ENCODE measurements at places on chromosomes 4 and X.

DNA sequence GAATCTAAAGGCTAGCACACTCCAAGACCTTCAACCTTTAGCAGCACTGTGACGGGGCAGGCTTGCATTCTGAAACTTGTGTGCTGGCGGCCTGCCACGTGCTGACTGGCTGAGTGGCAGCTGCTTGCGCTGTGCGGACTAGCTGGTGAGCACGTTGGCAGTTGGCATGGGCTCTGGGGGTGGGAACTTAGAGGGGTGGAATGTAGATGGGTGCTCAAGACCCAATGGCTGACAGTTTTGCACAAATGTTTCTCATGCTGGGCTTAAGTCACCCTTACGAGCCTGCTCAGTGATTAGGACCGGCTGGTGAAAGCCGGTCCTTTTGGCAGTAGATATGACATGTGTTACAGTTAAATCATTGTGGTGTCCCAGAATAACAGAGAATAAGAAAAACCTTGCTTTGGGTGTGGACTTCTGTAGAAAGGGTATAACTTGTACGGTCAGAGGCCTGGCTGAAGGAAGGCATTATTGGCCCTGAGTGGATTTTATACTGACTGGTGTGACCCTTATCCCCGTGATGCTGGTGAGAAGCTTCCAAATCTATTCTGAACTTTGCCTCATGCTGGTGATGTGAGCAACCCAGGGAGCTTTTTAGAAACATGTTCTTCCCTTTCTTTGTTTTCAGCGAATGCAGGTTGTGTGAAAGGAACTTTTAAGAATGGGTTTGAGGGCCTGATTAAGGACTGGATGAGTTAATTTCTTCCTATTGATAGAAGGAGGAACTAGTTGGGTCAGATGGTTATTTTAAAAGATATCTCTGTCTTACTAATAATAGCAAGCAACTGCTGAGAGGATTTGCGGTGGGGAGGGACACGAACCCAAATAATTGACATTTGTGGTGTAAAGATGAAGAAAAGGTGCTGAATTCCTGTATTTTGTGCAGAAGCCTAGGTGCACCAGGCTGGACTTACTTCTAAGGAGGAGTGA lies 107.4 kb upstream of the SLC4A4 start:
- DNase-seq: no peak

- DNase-seq: no peak
Observed at GRCh38 chrX:47232197-47232802, 509 bp upstream of the USP11 start.

GRCh38 chr4:137707102-137707620 lies 174.9 kb upstream of the PCDH18 start:
- no peak for DNase-seq

DNA sequence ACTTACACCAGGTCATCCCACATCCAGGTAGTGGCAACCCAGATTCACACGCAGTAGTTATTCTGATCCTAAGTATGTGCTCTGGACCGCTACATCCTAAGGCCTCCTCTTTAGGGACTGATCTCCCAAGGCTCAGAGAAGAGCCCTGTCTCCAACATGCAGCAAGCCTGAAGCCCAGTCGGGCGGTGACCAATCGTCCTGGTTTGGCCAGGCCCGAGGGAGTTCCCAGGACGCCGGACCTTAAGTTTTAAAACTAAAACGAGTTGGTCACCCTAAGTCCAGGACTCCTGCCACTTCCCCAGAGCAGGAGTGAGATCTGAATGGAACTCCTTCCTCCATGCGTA lies 385 bp downstream of the LYAR start:
- DNase-seq: no peak

GRCh38 chr4:100981447-100982204 lies 365.7 kb downstream of the PPP3CA start:
- DNase-seq: no peak

DNA sequence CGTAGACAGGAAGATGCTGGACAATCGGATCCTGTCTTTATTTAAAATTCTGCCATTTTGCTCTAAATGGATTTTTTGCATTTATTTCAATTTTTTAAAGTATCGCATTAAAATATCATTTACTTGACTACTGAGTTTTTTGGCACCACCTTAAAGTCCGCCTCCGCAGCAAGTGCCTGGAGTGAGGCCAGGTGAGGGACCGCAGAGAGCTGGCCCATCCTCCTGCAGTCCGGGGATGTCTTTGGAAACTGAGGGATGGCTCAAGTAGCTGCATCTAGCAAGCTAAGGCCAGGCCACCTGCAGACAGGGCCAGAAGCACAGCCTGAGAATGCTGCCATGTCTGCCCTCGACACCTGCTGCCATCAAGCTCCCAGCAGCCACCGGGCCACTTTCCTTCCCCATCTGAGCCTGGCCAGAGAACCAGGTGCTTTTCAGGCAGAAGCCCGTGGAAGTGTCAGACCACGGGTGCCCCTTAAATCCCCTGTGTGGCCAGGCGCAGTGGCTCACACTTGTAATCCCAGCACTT lies 69.6 kb downstream of the ABLIM2 start:
- DNase-seq: no peak

GRCh38 chr4:3445111-3445820 lies 3.5 kb downstream of the HGFAC start:
- DNase-seq: no peak

DNA sequence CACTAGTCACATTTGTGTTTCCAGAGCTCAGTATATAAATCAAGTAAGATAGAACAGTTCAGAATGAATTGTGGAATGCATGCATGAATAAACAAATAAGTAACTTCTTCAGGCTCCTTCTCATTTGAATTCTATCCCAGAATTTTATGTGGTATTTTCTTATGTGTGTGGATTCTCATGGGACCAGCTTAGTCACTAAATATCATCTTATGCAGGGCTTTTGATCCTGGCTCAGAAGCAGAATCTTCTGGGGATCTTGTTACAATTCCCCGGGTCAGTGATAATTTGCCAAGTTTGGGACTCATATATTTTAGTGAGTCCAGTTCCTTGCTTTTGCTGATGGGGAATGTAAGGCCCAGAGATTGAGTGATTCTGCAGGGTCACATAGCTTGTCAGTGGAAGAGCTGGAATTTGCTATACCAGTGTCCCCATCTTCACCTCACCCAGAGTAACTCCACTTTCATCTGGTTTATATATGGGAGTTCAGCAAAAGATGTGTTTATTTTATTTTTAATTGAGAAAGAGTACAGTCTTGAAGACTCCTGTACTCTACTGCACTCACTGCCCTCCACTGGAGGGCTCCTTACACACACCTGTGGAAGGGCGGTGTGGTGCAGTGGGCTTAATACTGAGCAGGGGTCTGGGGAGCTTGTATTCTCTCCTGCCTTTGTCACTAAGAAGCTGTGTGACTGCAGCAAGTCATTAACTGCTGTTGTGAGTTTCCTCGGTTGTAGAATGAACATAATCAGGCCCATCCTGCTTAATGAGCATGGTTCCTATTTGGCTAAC lies 198.2 kb upstream of the CXorf66 start:
- no peak for DNase-seq

- no peak for DNase-seq
Observed at GRCh38 chr4:122453384-122453995, 3.0 kb downstream of the IL2 start.

GRCh38 chr4:182453830-182454229 lies 210.6 kb downstream of the TENM3 start:
- no peak for DNase-seq

DNA sequence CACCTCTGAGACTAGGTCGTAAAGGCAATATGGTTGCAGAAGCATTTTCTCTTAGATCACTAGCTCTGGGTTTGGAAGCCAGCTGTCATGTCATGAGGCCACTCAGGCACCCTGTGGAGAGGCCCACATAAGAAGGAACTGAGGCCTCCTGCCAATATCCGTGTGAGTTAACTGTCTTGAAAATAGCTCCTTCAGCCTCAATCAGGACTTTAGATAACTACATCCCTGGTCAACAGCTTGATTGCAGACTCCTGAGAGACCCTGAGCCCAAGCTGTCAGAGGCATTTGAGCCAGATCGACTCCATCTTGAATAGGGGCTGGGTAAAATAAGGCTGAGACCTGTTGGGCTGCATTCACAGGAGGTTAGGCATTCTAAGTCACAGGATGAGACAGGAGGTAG lies 15.1 kb upstream of the REPS2 start:
- no peak for DNase-seq

DNA sequence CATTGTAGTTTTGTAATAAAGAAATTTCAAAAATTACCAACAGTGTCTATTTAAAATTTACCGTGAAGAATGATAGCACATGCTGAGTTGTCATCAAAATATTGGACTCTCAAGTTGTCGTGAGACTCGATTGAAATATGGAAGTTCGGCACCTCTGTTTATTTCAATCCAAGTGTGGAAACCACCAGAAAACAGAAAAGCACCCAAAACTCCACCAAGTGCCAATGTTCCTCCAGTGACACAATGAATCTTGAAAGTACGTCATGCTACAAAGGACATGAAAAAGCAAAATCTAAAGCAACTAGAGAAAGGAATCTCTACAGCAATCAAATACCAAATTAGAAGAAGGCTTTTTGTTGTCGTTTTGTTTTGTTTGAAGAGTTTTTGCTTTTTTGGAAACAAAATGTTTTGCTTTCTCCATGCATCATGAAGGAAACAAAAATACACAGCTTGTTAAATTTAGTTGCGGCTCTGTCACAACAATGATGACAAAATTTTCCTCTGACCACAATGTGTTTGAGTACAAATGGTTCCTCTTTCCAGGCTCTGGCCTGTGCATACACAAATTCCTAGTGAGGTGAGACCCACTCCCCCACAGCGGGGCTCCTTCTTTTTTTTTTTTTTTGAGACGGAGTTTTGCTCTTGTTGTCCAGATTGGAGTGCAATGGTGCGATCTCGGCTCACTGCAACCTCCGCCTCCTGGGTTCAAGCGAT lies 9.6 kb upstream of the IL13RA1 start:
- DNase-seq: no peak

GRCh38 chr4:71814433-71814832 lies 30.6 kb upstream of the GC start:
- DNase-seq: no peak

DNA sequence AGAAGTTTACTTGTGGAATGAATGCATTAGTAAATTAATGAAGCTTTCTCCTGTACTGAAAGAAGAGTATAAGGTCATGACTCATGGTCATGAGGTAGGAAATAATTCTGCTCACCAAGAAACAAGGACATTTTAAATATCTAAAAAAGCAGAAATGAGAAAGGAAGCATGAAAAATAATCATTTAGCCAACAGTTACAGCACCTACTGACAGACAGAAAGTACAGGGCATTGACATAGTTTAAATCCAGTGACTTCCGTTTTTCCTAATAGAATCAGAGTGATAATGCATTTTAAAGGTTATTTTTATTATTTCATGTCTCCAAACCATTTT lies 30.5 kb upstream of the ACSL1 start:
- DNase-seq: no peak

- DNase-seq: peak; percentile 5
Observed at GRCh38 chrX:147912093-147912801, 528 bp downstream of the FMR1 start.

DNA sequence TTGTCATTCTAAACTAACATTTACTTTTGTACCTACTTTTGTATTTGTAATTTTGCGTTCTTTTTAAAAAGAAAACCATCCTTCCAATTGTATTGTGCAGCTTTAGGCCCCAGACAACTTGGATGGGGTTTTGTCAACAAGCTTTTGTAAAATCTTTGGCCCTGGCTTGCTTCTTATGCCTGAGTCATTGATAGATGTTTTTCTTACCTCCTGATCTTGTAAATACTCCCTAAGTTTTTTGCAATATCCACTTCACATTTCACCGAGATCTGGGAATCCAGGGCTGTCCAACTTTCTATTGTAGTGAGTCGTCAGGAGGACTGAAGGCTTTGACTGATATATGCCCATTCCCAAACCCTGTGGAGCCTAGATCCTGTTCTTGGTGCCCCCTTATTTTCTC lies 126.9 kb upstream of the GUCY1A1 start:
- DNase-seq: no peak

- no peak for DNase-seq
Observed at GRCh38 chr4:169084954-169085353, 74.9 kb upstream of the CBR4 start.

DNA sequence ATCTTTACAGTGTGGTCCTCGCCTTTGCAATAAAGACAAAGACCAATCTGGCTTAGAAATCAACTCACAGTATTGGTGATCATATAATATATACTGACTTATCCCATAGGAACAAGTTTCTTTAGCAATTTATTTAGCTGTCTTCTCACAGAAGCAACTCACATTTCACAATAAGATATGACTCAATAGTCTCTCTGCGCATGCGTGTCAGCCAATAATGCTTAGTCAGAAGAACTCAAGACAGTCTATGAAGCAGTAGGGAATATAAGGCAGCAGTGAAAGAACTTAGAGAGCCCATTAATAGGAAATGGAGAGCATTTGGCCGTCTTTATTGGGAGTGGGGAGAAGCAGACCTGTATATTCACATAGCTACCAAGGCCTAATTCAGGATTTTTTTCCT lies 216.7 kb downstream of the IL13RA2 start:
- no peak for DNase-seq

GRCh38 chr4:54308110-54308509 lies 79.0 kb downstream of the PDGFRA start:
- no peak for DNase-seq

DNA sequence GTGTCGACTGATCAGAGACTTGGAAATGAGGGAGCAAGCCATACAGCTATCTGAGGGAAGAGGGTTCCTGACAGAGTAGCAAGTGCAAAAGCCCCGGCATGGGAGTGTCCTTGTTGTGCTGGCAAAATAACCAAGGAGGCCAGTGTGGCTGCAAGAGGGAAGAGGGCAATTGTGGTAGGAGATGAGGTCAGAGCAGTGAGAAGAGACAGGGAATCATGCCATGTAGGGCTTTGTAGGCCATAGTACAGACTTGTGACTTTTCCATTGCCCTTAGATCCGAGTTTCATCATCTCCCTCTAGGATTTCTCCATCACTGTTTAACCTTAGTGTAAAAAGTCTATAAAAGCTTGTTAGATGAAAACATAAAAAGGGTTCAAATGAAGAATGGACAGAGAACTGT lies 76.2 kb downstream of the DOCK11 start:
- no peak for DNase-seq

GRCh38 chr4:126777649-126778048 lies 855.1 kb upstream of the INTU start:
- no peak for DNase-seq

DNA sequence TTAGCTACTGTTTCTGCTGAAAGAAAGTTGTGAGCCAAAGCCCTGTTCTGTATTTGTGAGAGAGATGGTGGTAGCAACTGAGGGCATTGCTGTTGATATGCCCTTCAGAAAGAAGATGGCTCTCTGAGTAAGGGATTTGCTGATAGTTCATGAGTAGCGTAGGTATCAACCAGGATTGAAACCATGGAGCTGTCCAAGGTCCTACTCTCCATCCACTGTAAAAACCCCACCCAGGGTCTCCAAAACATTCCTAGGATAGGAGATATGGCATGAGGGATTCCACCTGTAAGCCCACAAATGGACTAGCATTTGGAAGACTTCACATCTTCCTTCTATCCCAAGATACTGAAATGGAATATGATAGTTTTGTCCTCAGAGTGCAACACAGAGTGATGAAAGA lies 277.1 kb upstream of the PRKX start:
- no peak for DNase-seq

GRCh38 chr4:38015886-38016515 lies 55.8 kb downstream of the PTTG2 start:
- DNase-seq: no peak

DNA sequence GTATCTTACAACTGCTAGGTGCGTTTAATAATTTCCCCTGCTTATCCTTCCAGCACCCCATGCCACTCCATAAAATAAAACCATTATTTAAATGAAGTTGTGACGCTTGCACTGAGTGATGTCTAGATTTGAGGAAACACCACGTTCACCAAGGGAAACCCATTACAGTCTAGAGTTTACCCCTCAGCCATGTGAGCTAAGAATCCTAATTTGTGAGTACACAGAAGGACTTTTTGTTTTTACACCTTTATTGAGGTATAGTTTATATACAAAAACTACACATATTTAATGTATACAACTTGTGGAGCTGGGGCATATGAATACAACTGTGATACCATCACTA lies 326.8 kb downstream of the RAPGEF2 start:
- no peak for DNase-seq

Measured in activated CD4-positive, alpha-beta T cell treated with anti-CD3 and anti-CD28 coated beads, Interleukin-2, amount 50 U/mL, for 4 hours (primary cell).